Central memory CD4-positive, alpha-beta T cell (primary cell): ENCODE measurements at places on chromosomes 2 and 18.
A peak's percentile ranks its signal among the peaks of the same experiment; 100 is the strongest.

- DNase-seq = no peak
Measured at GRCh38 chr2:40450796-40451430, 977 bp downstream of the SLC8A1 start.

DNA sequence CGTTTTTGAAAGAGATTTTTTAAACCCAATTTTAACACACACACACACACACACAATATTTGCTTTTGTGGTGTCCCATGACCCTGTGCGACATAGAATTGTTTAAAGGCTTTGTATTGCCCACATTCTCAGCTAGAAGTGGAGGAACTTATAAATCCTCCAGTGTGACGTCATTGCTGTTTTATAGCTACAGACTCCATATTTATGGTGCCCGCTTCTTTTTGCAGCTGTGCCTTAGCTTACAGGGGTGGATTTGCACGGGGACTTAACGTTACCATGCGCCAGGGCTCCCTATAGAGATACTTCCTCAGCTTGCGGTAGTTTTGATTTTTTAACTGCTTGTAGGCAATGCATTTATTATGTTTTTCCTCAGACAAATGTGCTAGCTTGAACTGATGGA, 101.9 kb upstream of the SMIM21 start:
- no peak for DNase-seq

GRCh38 chr2:113739849-113740248, 16.6 kb downstream of the SLC35F5 start:
- DNase-seq = no peak

DNA sequence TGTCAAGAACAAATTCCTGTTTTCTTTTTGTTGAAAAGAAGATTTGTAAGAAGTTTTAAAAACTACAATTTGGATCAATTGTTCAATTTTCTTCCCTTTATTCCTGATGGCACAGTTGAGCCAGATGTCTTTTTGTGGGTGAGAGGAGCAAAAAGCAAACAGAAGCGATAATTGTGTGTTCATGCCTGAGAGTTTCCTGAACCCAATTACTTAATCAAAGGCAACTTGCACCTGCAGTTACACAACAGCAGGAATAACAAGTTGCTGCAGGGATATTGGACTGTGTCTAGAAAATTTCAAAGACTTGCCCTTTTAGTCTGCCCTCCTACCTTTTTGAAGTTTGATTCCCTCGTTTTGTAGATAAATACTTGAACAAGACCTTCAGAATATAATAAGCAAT, 383.6 kb downstream of the DSEL start:
- no peak for DNase-seq

- DNase-seq = no peak
Measured at GRCh38 chr18:45116116-45116515, 435.4 kb downstream of the SETBP1 start.

DNA sequence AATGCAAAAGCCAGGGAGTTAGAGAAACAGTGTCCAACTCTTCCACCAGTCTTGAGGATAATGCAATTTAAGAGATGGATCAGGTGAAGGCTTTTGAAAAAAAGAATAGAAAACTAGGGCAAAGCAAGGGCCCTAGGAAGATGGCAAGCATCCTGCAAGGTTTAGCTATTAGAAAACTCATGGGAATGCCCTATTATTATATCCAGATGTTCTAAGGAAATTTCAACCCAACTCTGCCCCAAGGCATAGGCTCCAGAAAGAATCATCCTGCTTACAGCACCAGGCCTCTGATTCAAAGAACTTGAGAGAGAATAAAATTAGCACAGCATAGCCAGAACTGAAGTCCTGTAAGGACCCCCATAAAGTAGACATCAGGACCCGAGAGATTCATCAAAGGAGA, 68.1 kb downstream of the EN1 start:
- no peak for DNase-seq

GRCh38 chr18:74532511-74533025, 1.7 kb upstream of the CNDP1 start:
- no peak for DNase-seq

DNA sequence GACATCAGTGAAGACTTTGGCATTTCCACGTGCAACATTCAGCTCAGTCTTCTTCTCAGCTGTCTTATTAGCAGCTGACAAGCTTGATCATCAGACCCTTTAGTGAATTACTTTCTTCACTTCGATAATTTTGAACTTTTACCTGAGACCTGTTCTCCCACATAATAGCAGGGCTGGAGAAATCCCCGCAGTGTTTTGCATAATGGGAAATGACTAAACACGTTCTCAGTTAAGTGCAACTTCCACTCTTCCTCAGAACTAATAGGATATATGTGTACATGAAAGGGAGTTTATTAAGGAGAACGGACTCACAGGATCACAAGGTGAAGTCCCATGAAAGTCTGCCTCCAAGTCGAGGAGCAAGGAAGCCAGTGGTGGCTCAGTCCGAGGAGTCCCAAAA, 28.8 kb upstream of the MBP start:
- DNase-seq = no peak

GRCh38 chr18:45686891-45687611, 36.9 kb upstream of the SLC14A1 start:
- peak; percentile 78 for DNase-seq

- DNase-seq = no peak
Measured at GRCh38 chr2:232998666-232998985, 14.4 kb downstream of the NGEF start.

DNA sequence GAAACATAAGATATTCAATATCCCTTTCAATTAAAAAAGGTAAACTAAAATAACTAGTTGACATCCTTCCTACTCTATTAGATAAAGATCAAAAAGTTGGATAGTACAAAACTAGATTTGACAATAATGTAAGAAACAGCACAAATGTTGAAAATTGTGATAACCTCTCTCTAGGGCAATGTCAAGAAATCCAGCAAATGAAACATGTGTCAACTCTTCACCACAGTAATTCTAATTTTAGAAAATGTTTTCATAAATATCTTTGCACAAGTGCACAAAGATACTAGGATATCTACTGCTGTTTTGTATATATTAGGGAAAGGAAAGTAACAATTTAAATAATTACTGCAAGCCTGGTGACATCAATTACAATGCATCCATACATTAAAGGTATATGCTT, 1220.1 kb downstream of the LRP1B start:
- no peak for DNase-seq

DNA sequence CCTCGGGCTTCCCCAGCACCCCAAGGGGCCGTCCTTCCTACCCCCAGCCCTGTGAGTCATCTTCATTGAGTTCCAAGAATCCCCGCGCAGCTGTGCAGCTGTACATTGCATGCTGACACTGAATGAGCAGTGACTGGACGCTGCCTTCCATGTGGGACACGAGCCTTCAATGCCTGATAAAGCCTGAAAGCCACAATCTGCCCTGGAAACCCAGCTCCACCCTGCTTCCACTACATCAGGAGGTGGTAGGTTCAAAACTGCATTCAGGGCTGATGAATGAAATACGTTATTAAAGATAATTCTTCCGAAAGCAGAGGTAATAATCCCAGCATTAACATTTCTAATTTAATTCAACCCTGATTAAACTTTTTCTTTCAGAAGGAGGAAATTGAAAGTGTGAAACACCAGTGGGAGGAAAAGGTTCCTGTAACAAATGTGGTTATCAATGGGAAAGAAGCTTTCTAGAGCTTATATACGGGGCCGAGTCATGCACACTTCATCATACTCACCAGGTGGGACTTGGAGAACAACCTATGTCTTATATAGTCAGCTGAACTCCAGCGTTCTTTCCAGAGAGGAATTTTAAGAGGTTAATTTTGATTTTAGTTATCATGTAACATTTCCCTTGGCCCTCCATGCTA, 360.1 kb downstream of the LPIN1 start:
- no peak for DNase-seq

- DNase-seq = no peak
Measured at GRCh38 chr18:9416563-9417072, 58.7 kb upstream of the RALBP1 start.

- DNase-seq = no peak
Measured at GRCh38 chr2:120445449-120446143, 99.7 kb downstream of the INHBB start.

GRCh38 chr18:13302457-13303225, 84.1 kb downstream of the LDLRAD4 start:
- DNase-seq = no peak

- DNase-seq = no peak
Measured at GRCh38 chr2:183031911-183032794, 6.1 kb downstream of the NCKAP1 start.

DNA sequence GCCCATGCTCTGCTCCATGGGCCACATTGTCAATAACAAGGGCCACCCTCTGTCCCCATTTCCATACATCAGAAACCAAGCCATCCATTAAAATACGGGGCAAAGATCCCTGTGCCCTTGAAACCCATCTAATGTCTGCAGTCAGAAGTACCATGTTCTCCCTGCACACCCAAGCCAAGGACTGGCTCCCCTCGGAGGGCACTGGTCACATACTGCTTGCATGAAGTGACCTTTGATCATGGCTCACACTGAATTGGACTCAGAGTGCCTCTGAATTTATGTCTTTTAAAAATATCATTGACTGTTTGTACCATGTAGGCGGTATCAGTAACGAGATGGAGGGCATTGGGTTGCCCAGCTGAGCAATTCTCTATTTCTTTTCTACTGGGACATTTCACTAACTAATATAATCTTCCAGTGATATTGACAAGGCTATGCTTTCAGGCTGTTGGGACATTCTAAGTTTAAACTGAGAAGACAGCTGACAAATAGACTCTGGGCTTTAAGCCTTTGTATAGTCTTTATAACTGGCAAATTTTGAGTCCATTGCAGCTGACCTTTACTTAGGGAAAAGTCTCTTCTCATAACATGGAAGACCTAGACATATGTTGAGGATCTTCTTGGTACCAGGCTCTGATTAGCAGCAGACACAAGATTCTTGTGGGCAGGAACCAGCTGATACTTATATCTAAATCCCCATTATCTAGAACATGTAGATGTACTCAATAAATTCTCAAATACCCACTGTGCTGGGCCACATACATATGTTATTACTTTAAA, 214.3 kb downstream of the MYCN start:
- DNase-seq = no peak

DNA sequence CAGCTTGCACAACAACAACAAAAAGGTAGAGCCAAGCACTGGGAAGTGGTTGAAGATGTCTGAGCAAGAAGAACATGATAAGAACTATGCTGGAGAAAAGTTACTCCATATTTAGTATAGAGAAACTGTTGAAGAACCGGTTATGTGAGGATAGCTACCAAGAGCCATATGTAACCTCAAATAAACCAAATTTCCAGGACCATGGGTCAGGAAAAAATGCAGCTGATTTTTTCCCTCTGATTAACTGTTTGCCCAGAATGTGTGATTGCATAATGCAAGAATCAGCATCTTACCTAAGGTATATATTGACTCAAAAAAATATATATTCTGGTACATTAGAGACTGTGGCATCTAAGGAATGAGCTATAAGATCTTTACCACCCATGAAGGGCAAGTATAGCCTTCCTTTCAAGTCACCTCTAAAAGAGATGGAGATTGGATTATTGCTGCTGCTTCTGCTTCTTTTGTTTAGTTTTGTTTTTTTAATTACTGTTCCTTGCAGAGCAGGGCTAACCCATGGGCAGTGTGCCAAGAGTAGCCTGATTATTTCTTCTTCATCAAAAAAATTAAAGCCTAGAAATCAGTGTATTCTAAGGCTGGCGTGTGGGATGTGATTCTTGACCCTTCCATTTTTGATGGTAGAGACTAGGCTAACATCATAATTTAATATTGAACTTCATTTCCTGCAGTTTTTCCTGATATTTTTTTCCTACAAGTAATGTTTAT, 76.9 kb upstream of the MAP3K20 start:
- no peak for DNase-seq

DNA sequence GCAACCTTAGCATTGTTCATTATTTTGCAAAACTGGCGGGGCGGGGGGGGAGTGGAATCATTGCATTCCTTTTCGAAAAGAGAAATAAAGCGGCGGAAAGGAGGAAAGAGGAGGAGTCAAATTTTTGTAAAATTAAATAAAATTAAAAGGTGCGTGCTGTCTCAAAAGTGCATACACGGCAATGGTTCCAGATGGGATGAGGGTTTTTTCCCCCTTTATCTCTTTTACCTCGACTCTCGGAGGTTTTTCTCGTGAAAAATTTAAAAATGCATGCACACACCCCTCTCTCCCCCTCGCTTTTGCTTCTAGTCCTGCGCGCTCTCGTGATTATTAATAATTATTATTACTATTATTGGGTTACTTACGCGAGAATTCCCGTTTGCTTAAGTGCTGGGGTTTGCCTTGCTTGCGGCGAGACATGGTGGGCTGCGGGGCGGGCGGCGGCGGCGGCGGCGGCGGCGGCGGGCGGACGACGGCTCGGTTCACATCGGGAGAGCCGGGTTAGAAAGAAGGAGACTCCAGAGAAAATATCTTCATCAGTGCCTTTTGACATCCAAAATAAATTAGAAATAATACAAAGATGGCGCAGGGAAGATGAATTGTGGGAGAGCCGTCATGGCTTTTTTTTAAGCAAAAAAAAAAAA, 481 bp downstream of the BCL11A start:
- DNase-seq = no peak

GRCh38 chr2:212990697-212991096, 160.7 kb downstream of the IKZF2 start:
- DNase-seq = no peak

DNA sequence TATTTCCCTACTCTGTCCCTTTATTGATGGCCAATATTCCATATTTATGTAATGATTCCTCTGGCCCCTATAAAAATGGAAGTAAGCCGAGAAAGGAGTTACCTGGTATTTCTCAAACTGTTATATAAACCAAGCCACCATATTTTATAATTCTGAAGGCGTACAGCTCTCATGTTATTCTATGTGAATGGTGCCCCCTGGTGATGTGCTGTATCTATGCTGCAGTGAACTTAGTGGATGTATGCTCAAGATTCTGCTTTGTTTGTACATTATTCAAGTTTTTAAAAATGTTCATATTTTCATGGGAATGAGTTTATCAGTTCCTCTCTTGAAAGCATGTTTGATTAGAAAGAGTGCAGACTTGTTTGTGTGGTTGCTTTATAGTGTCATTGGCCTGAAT, 194.5 kb upstream of the LRRTM1 start:
- no peak for DNase-seq

GRCh38 chr2:85840091-85840490, 48.7 kb downstream of the ST3GAL5 start:
- DNase-seq = no peak

- no peak for DNase-seq
Measured at GRCh38 chr18:30828700-30829099, 213.8 kb downstream of the DSC3 start.

- DNase-seq = no peak
Measured at GRCh38 chr18:59758106-59758505, 60.9 kb upstream of the CCBE1 start.

DNA sequence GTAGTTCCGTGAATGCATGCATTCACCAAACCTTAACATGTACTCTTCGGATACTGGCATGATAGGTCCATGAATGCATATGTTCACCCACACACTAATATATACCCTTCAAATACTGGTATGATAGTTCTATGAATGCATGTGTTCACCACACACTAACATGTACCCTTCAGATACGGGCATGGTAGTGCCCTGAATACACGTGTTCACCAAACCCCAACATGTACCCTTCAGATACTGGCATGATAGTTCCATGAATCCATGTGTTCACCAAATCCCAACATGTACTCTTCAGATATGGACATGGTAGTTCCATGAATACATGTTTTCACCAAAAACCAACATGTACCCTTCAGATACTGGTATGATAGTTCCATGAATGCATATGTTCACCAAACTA, 48.5 kb upstream of the ALKAL2 start:
- DNase-seq = no peak
